Activated gamma-delta T cell (primary cell): ENCODE measurements at places on chromosomes 2 and 18.

DNA sequence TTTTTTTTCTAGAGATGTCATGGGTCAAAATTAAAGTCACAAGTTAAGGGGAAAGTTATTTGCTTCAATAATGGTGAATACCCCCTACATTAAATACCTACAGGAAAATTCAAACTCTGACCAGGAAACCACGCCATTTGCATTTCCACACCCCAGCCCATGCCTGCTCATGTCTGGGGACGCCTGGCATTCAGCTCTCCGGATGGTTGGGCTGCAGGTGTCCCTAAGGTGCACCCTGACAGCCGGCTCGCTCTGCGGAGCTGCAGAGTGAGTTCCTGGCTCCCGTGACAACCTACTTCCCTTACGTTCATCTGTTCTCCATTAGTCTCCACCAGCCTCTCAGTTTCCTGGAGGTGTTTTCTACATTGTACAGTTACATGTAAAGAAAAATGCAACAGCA lies 122.7 kb upstream of the RIOK3 start:
- no peak for DNase-seq

DNA sequence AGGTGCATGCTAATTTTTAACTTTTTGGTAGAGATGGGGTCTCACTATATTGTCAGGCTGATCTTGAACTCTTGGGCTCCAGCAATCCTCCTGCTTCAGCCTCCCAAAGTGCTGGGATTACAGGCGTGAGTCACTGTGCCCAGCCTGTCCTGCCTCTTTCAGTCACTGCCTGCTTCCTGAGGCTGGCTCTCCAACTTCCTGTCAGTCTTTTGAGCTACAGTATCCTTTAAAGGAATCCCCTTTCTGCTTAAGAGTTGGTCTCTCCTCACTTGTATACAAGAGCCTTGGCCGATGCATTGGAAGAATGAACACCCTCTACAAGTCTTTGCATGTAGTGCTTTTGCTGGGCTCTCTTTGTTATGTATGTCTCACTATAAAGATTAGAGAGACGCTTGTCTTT lies 88.4 kb upstream of the SMAD2 start:
- DNase-seq: no peak

DNA sequence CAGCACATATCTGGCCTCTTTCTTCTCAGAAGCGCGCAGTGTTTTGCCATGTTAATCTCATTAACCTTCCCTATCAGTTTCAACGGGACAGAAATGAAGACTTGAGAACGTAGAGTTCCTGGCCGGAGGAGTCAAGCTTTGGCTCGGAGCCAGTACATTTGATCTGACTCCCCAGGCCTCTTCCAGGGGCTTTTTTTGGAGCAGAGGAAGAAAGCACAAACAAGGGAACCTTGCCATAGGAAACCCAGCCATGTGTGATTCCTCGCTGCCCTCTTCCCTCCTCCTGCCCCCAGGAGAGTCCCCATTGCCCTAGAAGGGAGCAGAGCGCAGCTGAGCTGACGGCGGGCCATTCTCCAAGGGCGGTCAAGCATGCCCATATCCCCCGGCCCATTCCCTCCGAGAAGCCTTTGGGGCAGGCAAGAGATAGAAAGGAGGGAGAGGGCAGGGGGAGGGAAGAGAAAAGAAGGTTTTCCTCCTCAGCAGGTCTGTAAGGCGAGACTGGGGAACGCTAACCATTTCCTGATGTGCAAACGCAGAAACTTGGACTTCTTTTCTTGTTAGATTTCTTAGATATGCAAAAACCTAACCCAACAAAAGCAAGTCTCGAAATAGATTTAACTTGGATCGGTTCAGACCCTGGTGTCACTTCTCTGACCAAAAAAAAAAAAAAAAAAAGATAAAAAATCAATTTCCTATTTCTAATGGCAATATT lies 63.7 kb upstream of the POU3F3 start:
- DNase-seq: no peak

- DNase-seq: no peak
Measured at GRCh38 chr2:10471046-10471571, 23.0 kb upstream of the ODC1 start.

- no peak for DNase-seq
Measured at GRCh38 chr2:238100049-238100820, at the start of gene ESPNL. TSS of gene ESPNL (plus strand) at chr2:238100340. CDS start at chr2:238100420, 80 bp downstream.

DNA sequence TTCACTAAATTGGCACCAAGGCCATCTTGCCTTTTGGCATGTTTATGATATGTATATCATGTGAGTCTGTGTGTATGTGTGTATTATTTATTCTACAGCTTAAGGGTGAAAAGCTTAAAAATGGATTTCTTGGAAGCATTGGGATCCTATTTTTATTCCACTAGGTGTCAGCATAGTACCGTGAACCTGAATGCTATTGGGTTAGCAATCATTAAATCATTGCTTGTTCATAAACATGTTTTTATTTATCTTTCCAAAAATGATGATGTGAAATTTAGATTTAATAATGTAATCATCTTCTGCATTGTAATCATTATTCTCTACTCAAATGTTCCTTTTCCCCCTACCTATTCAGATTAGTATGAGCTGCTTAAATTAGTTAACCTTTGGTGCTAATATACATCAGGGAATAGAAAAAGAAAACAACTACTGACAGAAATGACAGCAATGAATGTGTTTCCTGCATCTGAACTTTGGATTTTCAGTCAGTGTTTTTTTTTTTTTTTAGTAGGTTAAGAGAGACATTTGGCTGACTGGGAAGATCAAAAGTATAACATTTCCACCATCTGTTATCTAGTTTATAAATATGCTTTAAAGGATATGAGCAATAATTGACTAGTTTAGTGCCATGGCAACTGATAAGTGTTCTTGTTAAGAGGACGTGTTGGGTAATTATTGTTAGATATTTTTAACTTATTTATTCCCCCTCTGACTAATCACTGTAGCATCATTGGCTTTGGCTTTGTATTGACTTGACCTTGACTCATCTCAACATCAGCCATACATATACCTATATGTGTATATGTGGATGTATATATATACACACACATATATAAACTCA lies 14.1 kb upstream of the ZSWIM2 start:
- no peak for DNase-seq

- DNase-seq: no peak
Measured at GRCh38 chr2:145157741-145158591, 638.0 kb upstream of the ZEB2 start.

DNA sequence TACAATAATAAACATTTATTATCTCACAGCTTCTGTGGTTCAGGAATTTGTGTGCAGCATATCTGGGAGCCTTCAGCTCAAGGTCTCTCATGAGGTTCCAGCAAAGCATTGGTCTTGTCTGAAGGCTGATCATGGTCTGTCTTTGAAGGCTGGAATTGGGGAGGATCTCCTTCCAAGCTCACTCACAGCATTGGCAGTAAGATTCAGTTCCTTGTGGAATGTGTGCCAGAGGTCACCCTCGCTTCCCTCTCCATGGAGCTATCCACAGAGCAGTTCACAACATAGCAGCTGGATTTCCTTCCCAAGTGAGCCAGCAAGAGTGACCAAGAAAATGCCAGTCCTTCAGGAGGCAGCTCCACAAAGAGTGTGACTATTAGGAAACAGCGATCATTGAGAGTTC lies 202.2 kb upstream of the ST6GAL2 start:
- DNase-seq: no peak

DNA sequence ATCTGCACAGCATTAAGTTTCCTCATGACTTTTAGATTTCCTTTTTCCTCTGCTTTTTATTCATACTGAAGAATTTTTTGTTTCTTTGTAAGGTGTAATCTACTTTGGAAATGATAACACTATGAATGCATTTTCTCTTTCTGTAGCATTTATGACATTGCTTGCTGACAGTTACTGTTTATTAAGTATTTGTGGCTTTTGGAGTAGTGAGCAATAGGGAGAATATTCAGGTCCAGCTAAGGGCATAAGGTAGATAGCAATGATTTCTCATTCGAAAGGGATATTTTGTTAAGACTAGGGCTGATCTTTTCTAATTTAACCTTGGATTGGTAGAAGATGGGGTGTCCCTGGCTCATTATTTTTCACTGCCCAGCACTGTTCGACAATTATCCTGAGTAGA lies 80.3 kb downstream of the XRCC5 start:
- no peak for DNase-seq

- no peak for DNase-seq
Measured at GRCh38 chr2:206875701-206876100, 63.6 kb upstream of the CPO start.

DNA sequence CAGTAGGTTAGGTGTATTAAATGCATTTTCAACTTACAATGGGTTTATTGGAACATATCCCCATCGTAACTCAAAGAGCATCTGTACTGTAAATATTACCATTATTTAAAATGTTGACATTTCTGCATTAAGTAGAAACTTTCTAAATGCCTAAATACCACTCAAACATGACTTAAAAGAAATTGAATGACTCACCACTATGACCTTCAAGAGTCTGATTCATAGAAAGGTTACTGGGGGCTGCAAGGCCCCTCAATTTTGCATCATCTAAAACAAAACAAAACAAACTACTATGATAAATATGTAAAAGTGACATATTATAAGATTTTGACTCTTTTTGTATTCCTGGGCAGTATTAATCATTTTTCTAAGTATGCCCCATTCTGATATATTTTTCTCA lies 7.6 kb downstream of the WDR35 start:
- no peak for DNase-seq
